Esophagus squamous epithelium (tissue), 5 donors: ENCODE measurements at places on chromosomes 2 and 18. TPM values are rescaled to one million over a fixed set of nuclear protein-coding genes. Genes with fewer than 3 reads are reported as not detected.
A peak's percentile ranks its signal among the peaks of the same experiment; 100 is the strongest.

- DNase-seq: no peak
These were observed 72.1 kb downstream of the CABLES1 start for GRCh38 chr18:23207191-23207955.

DNA sequence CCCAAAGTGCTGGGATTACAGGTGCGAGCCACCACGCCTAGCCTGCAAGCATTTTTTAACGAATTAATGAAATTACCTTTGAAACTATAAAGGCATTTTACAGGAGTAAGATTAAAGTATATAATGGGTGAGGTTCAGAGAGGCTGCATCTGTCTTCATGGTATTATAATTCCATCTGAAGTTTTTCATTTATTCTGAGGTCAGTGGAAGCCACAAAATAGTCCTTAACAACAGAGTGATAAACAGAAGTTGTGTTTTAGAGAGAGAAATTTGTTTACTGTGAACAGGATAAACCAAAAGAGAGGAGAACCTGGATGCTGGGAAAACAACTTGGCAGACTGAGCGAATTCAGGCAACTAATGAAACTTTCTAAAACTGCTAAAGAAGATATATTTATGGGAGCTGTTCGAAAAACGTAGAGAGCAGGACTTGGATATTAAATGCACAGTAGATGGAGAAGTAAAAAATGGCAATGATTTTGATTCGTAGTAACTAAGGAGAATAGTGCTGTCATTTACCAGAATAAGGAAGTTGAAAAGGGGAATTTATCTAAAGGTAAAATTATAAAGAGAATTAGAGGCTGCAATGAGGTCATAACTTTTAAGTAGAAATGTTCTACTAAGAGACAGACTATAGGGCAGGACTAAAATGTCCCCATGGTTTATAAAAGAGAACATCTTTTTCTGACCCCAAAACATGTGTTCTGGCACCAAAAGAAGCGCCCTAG lies 37.9 kb upstream of the ITGA4 start:
- no peak for DNase-seq

GRCh38 chr18:46167971-46168370 lies 63.8 kb downstream of the HAUS1 start:
- DNase-seq: peak; percentile 7

GRCh38 chr2:15566912-15567311 lies 5.8 kb upstream of the NBAS start:
- no peak for DNase-seq

- no peak for DNase-seq
These were observed 16.8 kb downstream of the ATP6V1C2 start for GRCh38 chr2:10738192-10738591.

GRCh38 chr2:171432206-171432968 lies 1.4 kb downstream of the METTL8 start:
- no peak for DNase-seq

- DNase-seq: no peak
These were observed 10.5 kb downstream of the DRC1 start for GRCh38 chr2:26412091-26412673.

DNA sequence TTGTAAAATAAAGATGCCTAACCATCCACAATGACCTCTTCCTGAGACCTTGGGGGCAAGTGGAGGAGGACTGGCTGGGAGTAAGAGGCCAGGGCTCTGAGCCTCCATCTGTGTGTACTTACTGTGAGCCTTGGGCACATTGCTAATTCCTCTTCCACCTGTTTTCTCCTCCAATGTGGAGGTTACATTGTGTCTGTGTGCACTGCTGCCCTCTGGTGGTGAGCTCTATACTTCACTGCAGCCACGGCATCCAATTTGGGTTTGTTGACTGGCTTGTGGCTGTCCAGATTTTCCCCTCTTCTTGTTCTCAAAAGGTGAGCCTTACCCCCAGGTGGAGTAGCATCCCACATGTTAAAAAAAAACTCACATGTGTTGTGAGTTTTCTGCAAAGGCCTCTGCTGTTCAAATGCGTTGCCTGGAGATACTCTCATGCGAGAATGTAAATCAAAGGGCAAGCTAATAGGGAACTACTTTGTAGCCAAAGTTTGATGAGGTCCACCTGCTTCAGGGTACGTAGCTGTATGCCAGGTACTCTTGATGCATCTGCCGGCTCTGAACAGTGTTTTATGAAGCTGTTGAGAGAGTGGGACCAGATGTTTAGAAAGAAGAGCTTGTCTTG lies 80.8 kb downstream of the APOB start:
- DNase-seq: no peak

DNA sequence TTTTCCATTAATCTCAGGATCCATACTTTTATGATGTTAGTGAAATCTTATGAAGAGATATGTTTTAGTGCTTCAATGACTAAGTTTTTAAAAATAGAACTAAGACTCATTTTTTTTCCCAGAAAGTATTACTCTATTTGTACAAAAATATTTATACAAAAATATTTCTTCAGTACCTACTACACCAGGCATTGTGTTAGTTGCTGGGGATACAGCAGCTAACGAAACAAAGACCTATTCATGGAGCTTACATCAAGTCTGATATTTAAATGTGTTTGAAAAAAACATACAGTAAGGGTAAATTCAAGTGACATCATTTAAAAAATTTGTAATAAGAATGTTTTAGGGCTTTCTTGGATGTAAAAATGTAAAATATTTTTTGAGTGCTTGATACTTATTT lies 11.6 kb downstream of the VAPA start:
- no peak for DNase-seq

- no peak for DNase-seq
These were observed 139.6 kb downstream of the TCF4 start for GRCh38 chr18:55448420-55448819.

GRCh38 chr2:883260-883802 lies 67.3 kb upstream of the SNTG2 start:
- no peak for DNase-seq

DNA sequence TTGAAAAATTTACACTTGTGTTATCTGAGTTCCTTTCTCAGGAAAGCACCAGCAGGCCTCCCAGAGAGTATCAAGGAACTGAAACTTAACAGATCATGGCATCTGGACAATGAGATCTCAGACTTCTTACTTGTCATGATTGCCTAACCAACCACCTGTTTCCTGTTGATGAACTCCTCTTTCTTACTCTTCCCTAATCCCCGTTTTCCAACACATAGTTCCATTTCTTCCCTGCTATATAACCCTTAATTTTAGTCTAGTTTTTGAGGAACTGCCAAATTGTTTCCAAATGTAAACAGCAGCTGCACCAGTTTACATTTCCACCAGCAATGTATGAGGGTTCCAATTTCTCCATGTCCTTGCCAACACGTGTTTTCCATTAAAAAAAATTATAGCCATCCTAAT lies 6.1 kb upstream of the FAM171B start:
- DNase-seq: no peak

DNA sequence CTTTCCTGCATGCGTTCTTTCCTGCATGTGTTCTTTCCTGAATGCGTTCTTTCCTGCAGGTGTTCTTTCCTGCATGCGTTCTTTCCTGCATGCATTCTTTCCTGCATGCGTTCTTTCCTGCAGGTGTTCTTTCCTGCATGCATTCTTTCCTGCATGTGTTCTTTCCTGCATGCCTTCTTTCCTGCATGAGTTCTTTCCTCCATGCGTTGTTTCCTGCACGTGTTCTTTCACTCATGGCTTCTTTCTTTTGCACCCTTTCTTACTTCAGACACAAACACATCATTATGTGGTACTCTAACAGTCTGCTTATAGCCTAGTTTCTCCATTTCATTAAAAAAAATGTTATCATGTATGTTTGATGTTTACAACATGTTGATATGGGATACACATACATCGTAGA lies 261.6 kb upstream of the PXDN start:
- no peak for DNase-seq

- DNase-seq: no peak
These were observed 41.5 kb upstream of the CHST9 start for GRCh38 chr18:27226556-27227075.

- no peak for DNase-seq
These were observed 31.9 kb upstream of the EFR3B start for GRCh38 chr2:25009954-25010353.

DNA sequence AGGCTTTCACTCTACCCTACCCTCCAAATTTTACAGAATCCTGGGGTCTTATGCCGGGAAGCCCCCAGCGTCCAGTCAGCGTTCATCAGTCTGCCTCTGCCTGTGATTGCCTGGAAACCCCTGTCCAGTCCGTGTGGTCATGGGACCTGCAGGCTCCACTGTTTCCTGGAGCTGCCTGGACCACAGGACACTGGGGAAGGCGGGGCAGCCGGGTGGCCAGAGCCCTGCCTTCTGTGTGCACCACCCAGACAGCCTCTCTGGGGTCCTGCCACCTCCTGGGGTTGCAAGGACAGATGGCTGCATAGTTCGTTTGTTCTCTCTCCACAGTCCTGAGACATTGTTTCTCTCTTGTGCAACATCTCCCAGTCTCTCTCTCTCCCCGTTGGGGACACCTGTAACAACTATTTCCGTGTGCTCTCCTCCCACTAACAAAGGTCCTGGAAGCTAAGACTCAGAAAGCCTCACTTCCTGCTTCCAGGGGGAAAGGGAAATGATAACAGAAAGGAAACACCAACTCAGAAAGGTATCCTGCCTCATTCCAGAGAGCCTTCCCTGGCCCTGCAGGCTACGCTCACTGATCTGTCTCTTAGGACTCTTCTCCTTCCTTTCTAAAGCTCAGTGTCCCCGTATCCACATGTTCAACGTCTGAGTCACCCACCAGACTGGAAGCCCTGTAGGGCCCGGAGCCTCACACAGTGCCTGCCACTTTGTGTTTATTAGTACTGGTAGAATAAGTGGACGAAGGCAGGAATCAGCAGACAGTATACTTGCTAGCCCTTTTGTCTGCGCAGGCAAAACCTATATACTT lies 192.8 kb upstream of the RAB12 start:
- DNase-seq: no peak

DNA sequence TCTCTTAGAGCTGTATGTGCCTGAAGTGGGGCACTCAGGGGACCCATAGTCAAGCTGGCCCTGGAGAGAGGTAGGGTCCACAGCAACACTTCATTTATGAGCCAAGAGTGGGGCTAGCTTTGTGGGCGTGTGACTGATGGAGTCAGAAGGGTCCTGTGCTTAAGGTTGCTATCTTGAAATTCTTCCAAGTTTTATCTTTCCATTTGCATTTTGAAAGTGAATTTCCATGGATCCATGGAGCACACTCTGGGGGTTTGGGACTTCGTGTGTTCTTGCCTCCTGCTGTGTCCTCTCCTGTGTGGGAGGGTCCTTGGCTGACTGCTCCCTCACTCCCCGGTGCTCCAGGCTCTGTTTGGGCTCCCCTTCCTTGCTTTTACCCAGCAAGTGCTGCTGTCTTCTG lies 50.8 kb downstream of the FHOD3 start:
- no peak for DNase-seq

- no peak for DNase-seq
These were observed 1.7 kb downstream of the MARS2 start for GRCh38 chr2:197706839-197707207.

DNA sequence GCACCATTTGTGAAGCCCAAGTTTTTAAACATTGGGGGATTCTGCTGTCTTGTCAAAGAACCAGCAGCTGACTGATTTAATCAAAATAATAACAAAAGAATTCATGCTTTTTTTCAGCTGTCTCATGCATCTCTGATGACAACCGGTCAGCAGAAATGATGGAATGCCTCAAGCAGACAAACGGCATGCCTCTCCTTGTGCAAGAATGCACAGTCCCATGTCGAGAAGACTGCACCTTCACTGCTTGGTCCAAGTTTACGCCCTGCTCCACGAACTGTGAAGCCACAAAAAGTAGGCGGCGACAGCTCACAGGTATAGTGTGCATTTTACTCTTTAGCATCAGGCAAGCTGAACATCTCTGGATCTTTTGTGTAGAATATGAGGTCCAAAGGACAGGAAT lies 558.8 kb upstream of the HNMT start:
- DNase-seq: no peak

DNA sequence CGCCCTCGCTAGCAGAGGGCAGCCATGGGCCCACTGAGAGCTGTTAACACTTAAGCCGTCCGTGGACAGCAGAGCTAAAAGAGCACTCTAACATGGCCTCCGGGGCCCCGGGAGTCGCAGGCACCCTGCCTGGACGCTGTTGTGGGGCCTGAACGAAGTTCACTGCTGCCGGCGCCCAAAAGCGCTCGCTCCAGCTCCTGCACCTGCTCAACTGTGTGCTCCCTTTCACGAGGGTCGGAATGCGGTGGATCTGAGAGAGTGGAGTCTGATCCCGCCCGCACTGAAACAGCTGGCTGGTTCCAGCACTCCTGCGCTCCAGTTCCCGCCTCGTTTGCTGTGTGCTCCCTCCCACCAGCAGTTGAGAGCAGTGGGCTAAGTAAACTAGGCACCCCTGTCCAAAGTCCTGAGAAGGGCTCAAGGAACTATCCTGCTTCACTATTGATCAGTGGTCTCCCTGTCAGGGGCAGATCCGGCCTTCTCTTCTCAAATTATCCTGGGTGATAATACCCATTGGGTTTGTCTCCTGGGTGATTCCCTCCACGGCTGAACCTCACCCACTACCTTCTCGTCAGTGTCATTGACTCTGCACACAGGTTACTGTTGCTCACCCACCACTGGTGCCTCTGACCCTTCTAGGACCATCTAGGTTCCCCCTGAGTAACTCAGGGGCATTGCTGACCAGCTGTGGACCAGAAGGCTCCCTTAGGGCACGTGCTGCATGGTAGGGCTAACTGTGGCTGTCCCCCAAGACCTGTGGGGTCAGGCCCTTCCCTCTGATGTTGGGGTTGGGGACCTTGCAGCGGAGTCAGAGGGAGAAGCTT lies 23.5 kb downstream of the B3GNT7 start:
- no peak for DNase-seq

GRCh38 chr2:104332731-104333130 lies 521.2 kb upstream of the POU3F3 start:
- no peak for DNase-seq

DNA sequence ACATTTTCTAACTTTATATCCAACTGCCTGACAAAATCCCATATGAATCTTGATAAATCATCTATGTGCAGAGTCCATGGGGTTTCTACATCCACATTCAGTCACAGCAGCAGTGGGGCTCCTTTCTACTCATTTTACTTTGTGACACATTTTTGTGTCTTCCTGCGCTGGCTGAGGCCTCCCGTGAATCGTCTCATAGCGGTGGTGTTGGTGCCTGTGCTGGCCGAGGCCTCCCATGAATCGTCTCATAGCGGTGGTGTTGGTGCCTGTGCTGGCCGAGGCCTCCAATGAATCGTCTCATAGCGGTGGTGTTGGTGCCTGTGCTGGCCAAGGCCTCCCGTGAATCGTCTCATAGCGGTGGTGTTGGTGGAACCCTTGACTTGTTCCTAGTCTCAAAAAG lies 17.0 kb downstream of the SNED1 start:
- no peak for DNase-seq

ERICH2 gene
- not detected for total RNA-seq

FSHR gene
- total RNA-seq: not detected

CFAP65 gene
- 0.19 TPM for total RNA-seq

EMILIN1 gene
- 7.9 TPM for total RNA-seq

UXS1 gene
- 36.3 TPM for total RNA-seq

TEX44 gene
- not detected for total RNA-seq

TANK gene
- total RNA-seq: 68.4 TPM

ANO7 gene
- 0.59 TPM for total RNA-seq

DYNC1I2 gene
- total RNA-seq: 94.2 TPM

IL36A gene
- 164 TPM for total RNA-seq

ARMC9 gene
- total RNA-seq: 4.7 TPM

AMER3 gene
- not detected for total RNA-seq
